Activated CD8-positive, alpha-beta memory T cell treated with anti-CD3 and anti-CD28 coated beads for 48 hours (primary cell): ENCODE measurements at places on chromosomes 11 and 22.

GRCh38 chr11:117328375-117329010 lies 839 bp downstream of the CEP164 start:
- no peak for DNase-seq

DNA sequence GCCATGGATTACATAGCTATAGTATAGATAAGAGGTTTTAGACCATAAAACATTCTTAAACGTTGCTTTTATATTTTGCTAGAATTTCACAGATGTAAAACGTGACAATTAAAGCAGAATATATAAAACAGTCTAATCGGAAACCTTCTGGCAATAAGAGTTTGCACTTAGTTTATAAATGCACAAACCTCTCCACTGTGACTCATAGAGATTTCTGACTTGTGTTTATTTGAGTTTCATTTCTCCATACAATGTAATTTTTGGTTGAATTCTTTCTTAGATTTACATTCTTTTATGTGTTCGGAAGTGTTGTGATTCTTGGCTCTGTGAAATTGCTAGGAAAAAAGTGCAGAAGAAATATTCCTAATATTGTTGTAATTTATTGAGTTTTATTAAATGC lies 288.7 kb upstream of the CTSC start:
- no peak for DNase-seq

DNA sequence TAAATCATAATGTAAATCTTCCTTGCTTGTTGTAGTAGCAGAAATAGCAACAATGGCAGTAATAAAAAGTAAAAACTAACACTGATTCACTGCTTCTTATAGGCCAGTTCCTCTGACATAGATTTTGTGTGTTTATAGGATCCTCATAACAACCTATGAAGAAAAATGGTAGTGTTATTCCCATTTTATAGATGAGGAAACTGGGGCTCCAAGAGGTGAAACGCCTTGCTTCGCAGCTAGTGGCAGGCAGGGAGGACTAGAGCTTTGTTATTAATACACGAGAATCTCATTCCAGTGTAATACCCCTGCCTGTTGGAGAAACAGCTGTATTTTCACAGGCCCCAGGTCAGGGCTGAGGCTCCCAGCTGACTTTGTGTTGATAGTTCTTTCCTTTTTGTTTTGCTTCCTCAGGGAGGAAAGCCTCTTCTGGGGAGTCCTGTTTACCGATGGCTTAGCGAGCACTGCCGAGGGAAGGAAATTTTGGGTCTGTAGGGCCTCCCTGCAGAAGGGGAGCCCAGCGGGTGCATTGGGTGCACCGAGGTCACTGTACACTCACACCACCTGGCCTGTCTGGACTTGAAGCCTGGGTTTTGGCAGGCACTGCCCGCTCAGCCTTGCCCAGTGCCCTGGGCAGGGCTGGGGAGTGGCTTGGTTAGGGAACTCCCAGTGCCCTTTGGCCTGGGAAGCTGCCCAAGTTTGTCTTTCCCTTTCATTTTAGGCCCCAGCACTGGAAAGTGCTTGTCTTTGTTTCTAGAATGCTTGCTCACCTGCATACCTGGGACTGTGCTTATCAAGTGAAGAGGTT lies 13.5 kb downstream of the KIAA1671 start:
- no peak for DNase-seq

DNA sequence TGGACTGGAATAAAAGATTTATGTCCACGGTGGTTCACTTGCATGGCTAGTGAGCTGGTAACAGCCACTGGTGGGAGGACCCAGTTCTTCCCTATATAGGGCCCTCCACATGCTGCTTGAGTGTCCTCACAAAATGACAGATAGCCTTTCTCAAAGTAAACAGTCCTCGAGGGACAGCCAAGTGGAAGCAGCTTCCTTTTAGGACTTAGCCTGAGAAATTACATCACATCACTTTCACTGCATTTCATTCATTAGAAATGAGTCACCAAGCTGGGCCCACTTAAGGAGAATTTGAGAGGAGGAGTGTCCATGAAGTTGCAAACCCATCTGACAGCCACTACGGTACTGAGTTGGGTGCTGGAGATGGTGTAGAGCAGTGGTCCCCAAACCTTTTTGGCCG lies 7.0 kb downstream of the ISX start:
- DNase-seq: no peak

DNA sequence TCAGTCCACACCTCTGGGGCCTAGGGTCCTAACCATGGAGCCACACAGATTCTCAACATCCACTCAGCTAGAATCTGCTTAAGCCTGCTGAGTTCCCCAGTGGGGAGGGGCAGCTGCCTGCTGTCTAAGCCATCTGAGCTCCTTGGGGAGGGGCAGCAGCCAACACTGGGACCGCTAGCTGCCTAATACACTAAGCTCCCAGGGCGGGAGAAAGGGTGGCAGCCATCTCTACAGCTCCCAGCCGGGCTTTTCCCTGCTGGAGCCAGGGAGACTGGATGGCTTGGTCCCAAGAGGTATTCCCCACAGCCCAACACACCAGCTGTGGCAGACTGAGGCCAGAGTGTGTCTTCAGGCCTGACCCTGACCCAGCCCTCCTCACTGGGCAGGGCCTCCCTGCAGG lies 217.3 kb upstream of the TMEM45B start:
- no peak for DNase-seq

DNA sequence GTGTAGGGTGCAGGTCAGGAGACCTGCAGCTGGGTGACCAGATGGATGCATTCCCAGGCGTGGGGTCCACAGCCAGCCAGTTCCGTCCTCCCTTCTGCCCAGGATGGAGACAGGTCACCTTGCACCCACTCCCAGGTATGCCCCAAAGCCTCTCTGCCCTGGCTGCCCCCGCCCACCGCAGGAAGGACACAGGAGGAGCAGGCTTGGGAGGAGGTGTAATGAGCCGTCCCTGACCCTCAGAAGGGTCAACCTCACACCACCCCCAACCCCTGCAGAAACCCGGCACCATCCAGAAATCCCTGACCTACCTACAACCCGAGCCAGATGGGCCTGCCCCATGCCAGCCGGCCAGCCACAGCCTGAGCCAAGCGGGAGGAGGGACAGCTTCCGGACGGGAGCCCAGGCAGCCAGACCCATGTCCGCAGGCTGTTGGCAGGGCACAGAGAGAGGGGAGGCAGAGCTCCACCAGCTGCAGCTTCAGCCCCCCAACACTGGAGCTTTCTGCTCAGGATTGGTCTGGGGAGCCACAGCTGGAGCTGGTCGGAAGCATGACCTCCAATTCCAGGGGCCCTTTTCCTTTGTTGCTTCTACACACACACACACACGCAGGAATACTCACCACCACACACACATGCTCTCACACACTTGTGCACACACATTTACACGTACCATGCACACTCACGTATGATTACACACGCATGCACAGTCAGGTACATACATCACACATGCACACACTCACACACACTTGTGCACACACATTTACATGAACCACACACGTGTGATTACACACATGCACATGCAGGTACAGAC lies 5.3 kb downstream of the IFITM10 start:
- no peak for DNase-seq

DNA sequence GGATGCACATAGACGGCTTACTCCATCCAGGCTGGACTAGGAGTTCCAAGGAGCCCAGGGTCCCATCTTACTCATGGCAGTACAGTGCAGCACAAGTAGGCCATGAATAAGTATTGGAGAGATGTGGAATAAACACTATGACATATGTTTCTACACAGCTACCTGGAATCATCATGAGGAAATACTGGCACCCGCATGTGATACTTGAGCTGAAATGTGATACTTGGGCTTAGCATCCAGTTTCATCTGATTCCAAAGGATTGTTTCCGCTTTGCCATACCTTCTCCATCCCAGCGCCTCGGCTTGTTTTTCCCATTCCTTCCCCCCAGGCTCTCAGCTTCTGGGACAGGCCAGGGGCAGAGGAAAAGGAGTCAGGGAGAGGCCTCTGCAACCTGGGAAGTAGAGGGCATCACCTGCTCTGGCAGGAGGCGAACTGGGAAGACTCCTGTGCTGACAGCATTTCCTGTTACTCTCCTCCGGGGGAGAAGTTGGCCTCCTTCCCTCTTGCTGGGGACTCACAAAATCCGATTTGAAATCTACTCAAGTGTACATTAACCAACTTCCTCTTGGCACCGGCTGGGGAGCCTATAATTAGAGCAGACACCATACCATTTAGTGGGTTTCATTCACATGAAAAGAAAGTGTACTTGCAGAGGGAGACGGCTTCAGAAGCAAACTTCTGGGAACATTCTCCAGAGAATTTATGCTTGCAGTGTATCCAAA lies 187.8 kb downstream of the MIAT start:
- DNase-seq: no peak

DNA sequence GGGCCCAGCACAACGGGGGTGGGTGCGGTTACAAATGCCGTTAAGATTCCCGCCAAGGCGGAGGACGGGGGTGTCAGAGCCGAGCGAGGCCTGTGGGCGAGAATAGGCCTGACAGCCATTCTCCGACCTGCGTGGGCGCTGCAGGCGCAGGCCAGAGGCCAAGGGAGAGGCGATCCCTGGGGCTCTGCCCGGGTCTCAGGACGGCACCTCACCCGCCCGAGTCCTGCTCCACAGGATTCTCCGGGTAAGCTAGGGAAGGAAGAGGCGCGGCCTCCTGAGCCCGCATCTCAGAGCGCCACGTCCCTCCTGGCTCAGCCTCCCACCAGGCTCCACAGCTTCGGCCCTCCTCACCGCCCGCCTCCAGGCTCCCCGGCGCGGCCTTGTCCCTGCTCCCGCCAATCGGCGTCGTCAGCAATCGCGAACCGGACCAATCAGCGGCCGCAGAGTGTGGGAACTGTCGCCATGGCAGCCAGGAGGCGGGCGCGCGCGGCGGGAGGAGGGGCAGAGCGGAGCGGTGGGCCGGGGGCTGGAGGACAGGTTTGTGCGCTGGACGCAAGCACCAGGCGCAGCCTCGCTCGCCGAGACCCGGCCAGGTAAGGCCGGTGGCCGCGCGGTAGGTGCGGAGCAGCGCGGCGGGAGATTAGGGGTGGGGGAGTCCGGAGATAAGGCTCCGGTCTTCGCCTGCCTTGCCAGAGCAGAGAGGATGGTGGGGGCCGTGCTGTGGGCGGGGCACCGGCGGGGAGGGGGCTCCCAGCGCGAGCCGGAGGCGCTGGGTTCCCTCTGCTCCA lies at the start of gene NUCB2:
Gene NUCB2 (plus strand): TSS at position 504 of the 788 bp plus-strand sequence. CDS start 18,585 bp downstream, outside the sequence.
- DNase-seq: peak; percentile 94

GRCh38 chr11:57240007-57240406 lies 3.0 kb upstream of the APLNR start:
- DNase-seq: no peak

- no peak for DNase-seq
Observed at GRCh38 chr11:12248330-12248729, 129.0 kb upstream of the PARVA start.

DNA sequence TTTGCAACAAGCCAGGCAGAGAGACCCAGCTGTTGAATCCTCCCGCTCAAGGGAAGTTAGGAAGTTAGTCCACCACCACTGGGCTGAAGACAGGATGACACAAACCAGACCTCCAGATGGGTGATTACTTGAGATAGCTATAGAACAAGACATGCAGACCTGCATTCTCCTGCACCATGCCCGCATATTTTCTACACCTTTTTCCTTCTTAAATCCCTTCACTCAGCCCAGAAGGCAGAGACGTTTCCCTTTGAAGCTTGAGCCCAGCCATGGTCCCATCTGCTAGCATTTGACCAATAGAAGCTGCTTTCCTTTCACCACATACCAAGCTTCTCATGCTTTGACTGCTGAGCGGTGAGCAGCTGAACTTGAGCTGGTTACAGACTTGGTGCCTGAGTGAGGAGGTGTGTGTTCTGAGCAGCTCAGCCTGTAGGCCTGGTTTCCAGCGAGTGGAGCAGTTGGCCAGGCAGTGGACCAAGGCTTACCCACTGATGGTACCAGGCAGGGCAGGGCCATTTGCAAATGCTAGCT lies 29.2 kb upstream of the CBX6 start:
- no peak for DNase-seq

GRCh38 chr11:45892856-45893255 lies 7.4 kb downstream of the MAPK8IP1 start:
- no peak for DNase-seq

- no peak for DNase-seq
Observed at GRCh38 chr11:38182126-38182866, 1584.3 kb upstream of the RAG2 start.
